ENCODE measurements at places on chromosomes 7 and 10. TPM values are rescaled to one million over a fixed set of nuclear protein-coding genes. Genes with fewer than 3 reads are reported as not detected.

- no peak for DNase-seq
Observed at GRCh38 chr7:1501487-1502270, 2.5 kb downstream of the INTS1 start.

Gene LBX1
- not detected for polyA plus RNA-seq

DNA sequence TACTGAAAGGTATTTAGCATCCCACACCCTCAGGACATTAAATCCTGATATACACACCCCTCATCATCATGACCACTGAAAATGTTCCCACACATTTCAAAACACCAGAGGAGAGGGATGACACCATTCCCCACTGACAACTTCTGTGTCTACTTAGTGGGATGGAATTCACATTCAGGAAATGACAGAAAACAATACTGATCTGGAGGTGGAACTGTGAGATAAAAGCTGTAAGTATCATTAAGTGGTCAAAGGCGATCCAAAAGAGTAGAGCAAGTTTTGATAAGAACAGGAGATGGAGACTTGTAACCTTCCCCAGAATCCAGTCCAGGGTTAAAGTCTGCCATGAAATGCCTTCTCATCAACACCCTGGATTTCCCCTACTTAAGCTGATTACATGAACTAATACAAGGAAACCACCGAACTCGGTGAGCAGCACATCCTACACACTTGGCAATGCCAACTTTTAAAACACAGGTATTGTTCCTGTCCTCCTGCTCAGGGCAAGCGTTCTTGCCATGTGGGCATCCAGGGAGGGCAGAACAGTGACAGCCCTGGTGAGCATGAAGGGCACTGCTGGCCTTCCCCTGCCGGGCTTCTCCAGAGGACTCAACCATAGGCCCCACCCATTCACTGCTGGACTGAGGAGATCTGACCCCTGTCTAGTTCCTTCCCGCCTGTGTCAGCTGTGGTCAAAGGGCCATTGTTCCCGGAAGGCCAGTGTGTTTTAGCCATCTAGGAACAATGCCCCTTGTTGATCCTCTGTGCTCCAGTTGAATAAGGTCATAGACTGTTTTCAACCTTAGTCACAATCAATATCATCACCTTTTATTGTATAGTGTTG is 85.0 kb downstream of the SGMS1 start:
- no peak for DNase-seq

Gene ENKUR
- 0.13 TPM for polyA plus RNA-seq

DNA sequence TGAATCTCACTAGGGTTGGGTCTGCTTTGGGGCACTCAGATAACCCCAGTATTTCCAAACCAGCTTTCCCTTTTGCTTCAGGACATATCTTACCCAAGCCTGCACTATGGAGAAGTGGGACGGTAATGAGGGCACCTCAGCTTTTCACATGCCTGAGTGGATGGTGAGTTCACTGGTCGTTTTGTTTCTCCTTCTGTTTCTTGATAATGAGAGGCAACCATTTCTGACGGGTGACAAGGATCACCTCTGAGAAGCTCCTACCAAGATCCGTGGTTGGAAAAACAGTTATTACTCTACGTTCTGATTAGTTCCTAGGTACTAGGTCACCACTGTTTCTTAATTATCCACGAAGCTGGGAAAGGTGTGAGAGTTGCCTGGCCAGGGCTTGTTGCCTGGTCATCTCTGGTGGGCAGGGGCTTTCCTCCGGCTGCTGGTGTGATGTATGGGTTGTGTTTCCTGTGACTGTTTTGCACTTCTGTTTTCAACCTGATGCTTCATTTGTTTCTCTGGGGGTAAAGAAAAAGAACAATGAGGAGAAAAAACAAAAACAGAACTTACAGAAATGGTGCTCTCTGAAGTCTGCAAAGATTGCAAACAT is 65.7 kb upstream of the STRIP2 start:
- no peak for DNase-seq

DNA sequence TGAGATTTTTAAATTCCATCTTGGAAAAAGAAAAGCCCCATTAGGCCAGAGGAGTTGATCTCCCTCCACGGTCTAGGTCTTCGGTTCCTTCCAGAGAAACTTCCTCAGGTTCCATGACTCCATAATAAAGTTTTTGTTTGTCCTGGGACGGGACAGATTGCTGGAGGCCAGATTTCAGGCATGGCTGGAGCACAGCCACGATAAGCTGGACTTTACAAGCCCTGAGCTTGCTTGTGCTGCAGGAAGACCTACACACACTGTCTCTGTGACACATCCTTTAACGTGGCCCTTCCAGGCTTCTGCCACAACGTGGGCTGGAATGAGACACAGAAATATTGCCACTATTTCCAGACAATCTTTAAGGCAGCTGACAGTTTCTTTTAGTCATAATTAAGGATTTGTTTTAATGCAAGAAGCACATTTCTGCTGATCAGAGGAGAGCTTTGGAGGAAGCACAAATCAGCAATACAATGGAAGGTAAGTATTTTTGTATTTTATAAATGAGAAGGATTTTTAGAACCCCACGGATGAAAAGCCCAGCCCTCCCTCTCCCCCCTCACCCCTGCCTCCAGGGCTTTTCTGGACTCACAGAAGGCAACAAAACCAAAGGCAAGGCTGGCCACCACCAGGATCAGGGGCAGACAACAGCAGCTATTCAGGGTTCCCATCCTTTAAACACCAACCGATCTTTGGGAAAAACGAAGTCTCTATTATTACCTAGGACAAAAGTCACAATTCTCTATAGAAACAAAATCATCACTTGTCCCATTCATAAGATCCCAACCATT is 6.5 kb downstream of the CTBP2 start:
- no peak for DNase-seq

DNA sequence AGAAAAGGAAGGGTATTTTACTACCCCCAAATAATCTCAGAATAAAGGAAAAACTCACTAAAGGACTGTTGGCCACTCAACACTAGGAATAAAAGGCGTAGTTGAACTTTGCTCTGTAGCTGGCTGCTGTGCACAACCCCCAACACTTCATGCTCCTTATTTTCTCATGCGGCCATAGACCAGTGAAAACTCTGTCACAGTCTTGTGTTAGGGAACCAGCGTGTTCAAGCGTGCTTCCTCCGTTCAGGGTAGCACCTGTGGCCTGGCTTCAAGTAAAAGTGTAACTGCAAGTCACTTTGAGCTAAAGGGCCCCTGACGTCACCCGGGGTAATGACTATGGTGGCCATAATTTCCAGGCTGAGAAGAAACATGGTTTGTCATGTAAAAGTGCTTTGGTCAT is 27.0 kb downstream of the BLNK start:
- no peak for DNase-seq

Gene NUTM2D
- polyA plus RNA-seq: 0.21 TPM

Gene HPS1
- 22.1 TPM for polyA plus RNA-seq

- no peak for DNase-seq
Observed at GRCh38 chr7:2040893-2041270, 191.9 kb downstream of the MAD1L1 start.

- DNase-seq: no peak
Observed at GRCh38 chr7:45579391-45579801, 5.2 kb downstream of the ADCY1 start.

- DNase-seq: peak; percentile 46
Observed at GRCh38 chr10:60943316-60944057, 498 bp downstream of the RHOBTB1 start.

GRCh38 chr7:83882551-83882950 is 233.6 kb upstream of the SEMA3E start:
- DNase-seq: no peak

- no peak for DNase-seq
Observed at GRCh38 chr7:25151773-25152172, 26.7 kb upstream of the CYCS start.

- DNase-seq: no peak
Observed at GRCh38 chr7:3767917-3768777, 467.1 kb downstream of the SDK1 start.

Gene GBX1
- not detected for polyA plus RNA-seq

GRCh38 chr10:129836253-129836652 is 127.8 kb downstream of the EBF3 start:
- DNase-seq: no peak

Gene MYO1G
- polyA plus RNA-seq: 0.56 TPM

- DNase-seq: no peak
Observed at GRCh38 chr7:158407581-158408317, 179.9 kb downstream of the PTPRN2 start.

Gene PTF1A
- not detected for polyA plus RNA-seq

DNA sequence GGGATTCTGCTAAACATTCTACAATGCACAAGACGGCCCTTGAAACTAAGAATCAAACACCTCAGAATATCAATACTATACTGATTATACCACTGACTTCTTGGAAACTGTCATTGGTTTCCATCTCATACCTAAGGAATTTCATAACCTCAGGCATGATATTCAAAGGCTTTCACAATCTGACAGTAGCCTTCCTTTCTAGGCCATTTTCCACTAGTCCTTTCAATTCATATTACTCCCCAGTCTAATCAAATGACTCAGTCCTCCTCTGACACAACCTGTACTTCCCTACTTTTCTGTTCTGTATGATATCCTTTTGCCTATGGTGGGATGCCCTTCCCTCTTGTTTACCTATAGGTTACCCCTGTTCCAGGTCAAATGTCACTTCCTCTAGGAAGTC is 48.3 kb downstream of the CSTF2T start:
- DNase-seq: no peak

Measured in liver (tissue), 10 donors.